Activated T-helper 2 cell treated with anti-CD3 and anti-CD28 coated beads, Interferon-gamma antibody, Interleukin-2, Interleukin-4, amounts not matched to agents 10 μg/mL and 5 μg/mL and 100 μg/mL, durations not matched to agents 14 hours and 24 hours and 36 hours (primary cell): ENCODE measurements at places on chromosomes 3 and 15. TPM values are rescaled to one million over a fixed set of nuclear protein-coding genes. Genes with fewer than 3 reads are reported as not detected.

Gene BAHD1
- 26.5 and 26.7 TPM in 2 replicates for total RNA-seq

Gene GOLGA6L7
- total RNA-seq, result not detected in 2 replicates

Gene PLA1A
- not detected in 2 replicates for total RNA-seq

DNA sequence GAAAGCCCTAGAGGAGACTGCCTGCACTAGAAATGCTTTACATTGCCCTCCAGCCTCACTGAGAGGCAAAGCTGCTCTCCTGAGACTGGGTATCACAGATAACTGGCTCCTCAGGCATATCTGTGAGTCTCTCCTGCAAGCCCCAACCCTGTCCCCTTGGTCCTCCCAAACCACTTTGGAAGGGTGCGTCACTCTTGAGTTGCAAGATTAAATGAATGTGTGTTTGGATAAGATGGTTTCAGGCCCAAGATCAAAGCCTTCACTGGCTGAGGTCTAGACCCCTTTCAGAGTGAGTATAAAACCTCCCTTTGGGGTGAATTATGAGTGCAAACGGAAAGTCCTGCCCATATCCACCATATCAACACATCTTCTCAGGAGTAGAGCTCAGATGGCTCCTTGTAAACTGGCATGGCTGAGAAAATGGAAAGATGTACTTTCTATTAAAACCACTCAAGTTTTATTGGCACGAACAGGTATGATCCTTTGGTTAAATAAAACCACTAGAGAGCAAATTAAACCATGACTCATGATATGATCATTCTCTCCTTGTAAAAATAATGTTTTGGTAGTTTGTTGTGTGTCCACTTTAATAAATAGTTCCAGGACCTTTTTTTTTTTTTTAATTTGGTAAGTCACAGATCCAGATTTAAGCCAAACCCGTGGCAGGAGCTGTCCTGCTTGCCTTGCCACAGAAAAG, 164.0 kb downstream of the CHST2 start:
- no peak for DNase-seq

- DNase-seq, result no peak
Measured at GRCh38 chr15:64776402-64776786, 1.0 kb upstream of the RBPMS2 start.

GRCh38 chr15:36356978-36357601, 222.3 kb upstream of the CDIN1 start:
- DNase-seq, result no peak
